ENCODE measurements at places on chromosomes 12 and 14.

GRCh38 chr14:32662211-32662610 lies 276.5 kb upstream of the NPAS3 start:
- no peak for DNase-seq

- DNase-seq = no peak
These were observed 121.7 kb downstream of the CHST11 start for GRCh38 chr12:104578453-104578852.

- no peak for DNase-seq
These were observed 42.1 kb downstream of the DRAM1 start for GRCh38 chr12:101919447-101919846.

GRCh38 chr14:38073641-38074040 lies 134.1 kb upstream of the SSTR1 start:
- DNase-seq = no peak

- no peak for DNase-seq
These were observed 52.9 kb downstream of the CCDC88C start for GRCh38 chr14:91364524-91365270.

Data from femur (tissue), 1 donor.